WERI-Rb-1 (cell line): ENCODE measurements at places on chromosomes 6 and 20.

- no peak for DNase-seq
These were observed 934 bp downstream of the KCNK5 start for GRCh38 chr6:39228111-39228971.

- DNase-seq: no peak
These were observed 117.6 kb upstream of the CLDN20 start for GRCh38 chr6:155146205-155146604.

DNA sequence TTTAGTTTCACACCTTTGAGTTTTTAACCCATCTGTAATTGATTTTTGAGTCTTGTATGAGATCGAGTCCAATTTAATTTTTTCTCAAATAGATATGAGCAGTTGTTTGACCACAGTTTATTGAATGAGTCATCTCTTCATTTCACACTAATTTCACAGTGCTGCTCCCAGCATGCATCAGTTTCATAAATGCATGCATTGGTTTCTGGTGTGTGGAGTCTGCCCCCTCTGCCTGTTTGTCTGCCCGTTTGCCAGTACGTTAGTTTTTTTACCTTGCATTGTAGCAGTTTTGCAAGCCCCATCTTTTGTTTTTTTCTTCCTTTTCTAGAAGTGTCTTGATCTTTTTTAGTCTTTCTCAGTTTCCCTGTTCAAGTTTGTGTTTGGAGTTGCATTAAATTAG is 11.9 kb downstream of the SLX4IP start:
- no peak for DNase-seq

DNA sequence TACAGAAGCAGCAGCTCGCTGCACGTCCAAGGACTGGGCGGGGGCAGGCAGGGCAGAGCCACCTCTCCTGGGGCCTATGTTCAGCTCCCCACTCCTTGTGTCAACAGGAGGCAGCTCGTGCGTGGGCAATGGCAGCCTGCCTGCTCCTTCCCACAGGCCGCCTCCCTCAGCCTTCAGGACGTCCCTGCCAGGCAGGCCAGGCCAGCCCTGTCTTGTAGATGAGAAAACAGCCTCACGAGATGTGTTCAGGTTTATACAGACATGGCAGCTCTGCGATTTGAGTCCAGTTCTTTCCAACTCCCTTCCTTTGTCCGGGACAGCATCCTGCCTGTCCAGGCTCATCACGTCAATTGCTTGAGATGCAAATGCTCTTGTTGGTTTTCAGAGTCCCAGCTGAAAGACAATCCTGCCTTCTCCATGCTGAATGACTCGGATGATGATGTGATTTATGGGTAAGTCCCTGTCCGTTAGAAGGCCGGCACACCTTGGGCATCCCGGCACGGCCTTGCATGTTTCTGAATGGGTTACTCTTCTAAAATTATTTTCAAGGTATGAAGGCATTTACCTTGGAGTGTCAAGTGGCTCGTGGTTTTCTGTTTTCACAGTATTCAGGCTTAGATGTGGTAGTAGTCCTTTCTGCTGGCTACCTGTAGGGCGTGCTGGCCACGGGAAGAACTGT is 13.5 kb downstream of the DYNLT1 start:
- DNase-seq: no peak

GRCh38 chr6:35412102-35412501 is 40.0 kb upstream of the FANCE start:
- peak; percentile 61 for DNase-seq

GRCh38 chr6:43871933-43872332 is 101.9 kb downstream of the VEGFA start:
- DNase-seq: no peak

GRCh38 chr20:24836041-24836533 is 113.0 kb upstream of the CST7 start:
- no peak for DNase-seq

- DNase-seq: no peak
These were observed 104.9 kb downstream of the FOXO3 start for GRCh38 chr6:108665495-108666196.

DNA sequence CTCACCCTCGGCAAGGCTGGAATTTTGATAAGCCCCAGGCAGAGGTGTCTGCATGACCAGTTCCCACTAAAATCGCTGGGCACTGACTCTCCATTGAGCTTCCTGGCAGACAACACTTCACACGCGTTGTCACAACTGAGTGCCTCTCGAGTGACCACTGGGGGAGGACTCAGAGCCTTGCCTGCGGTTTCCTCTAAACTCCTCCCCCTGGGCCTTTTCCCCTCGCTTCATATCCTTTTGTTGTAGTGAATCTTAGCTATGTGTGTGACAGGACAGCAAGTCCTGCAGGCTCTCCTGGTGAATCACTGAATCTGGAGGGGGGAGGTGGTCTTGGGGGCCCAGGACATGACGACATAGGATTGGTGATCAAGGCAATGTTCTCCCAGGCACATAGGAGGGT is 670.8 kb downstream of the PRKN start:
- DNase-seq: no peak
